Activated naive CD8-positive, alpha-beta T cell treated with anti-CD3 and anti-CD28 coated beads, Interleukin-2, amount 50 U/mL, for 24 hours (primary cell): ENCODE measurements at places on chromosomes 2 and 18.

GRCh38 chr2:102025583-102026267, 34.0 kb downstream of the IL1R2 start:
- DNase-seq: no peak

DNA sequence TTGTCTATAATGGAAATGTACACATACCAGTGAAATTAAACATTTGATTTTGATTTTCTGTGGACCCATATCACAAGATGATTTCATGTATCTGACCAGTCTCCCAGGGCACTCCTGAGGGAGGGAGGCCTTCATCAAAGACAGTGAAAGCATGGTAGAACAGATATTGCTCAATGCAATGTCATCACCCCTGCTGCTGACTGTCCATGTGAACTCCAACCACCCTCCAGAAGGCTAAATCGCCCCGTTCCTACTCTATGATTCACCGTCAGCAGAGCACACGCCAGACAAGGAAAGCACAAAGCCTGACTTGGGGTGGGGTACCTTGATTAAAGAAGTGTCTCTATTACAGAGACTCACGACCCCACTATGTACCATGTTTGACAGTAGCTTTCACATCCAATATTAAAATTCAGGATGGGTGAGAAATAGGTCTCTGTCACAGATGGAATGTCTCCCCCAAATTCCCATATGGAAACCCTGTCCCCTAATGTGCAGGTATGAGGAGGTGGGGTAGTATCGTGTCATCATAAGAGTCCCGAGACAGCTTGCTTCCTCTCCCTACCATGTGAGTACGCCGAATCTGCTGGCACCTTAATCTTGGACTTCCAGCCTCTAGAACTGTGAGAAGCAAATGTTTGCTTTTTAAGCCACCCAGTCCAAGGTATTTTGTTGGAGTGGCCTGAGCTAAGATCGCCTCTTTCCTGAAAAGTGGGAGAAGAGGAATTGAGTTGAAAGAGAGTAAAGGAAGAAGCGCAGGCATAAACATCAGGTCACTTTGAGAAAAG, 42.4 kb downstream of the CYB5A start:
- no peak for DNase-seq

- no peak for DNase-seq
These were observed 38.1 kb upstream of the ARHGEF4 start for GRCh38 chr2:130798472-130799218.

GRCh38 chr2:141048951-141049350, 1081.9 kb downstream of the LRP1B start:
- no peak for DNase-seq

GRCh38 chr2:221100467-221101089, 471.5 kb downstream of the EPHA4 start:
- DNase-seq: no peak

- DNase-seq: no peak
These were observed 42.9 kb upstream of the SERTAD2 start for GRCh38 chr2:64696636-64697035.

- DNase-seq: no peak
These were observed 15.5 kb downstream of the ADRA2B start for GRCh38 chr2:96100893-96101304.

DNA sequence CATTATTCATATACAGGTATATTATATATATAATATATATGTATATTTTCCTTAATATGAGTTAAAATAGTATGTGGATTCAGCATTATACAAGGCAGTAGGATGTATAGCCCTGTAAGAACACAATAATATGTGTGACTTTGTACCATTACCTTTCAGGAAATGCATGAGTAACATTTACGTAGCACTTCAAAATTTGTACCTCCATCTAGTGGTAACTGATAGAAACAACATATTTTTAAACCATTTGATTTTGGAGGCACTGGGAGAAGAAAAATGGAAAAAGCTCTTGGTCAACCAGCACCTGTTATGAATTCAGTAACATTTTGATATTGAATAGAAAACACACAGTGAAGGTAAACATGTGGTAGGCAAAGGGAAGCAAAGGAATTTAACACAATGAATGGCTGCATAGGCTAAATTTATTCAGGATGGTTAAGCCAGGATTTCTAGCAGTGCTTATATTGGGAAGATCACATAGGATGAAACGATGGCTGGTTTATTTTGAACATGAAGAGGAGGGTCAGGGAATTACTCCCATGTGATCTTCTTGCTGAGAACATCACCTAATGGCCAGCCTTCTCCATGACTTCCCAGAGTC, 565.5 kb downstream of the CCDC85A start:
- DNase-seq: no peak

- DNase-seq: no peak
These were observed 175.7 kb downstream of the METTL4 start for GRCh38 chr18:2395427-2396161.

GRCh38 chr2:96407041-96407918, 71.7 kb downstream of the NCAPH start:
- peak; percentile 61 for DNase-seq

DNA sequence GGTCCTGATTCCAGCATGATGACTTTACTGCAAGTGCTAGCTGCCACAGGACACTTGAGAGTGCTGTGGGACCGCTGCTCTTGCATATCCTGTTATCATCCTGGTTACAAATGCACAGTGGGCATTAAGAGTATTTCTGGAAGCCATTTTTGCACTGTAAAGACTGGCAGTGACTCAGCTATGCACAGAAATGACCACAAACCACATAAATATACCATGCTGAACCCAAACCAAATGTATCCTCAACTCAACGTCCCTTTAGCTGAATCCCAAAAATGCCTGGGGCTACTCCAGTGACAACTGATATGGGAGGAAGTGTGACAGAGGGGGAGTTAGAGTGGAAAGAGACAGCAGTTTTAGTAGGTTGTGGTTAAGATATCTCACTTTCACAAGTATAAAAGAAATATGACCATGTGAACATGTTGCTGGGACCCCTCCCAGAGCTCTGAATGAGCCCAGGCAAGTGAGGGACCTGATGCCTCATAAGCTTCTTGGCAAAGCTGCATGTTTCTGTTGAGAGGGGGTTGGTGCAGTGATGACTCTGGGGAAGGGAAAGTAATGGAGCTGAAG, 37.3 kb downstream of the RHBDD1 start:
- no peak for DNase-seq

GRCh38 chr2:147843864-147844696, 749 bp upstream of the ACVR2A start:
- DNase-seq: peak; percentile 89

- no peak for DNase-seq
These were observed 252.5 kb upstream of the SP5 start for GRCh38 chr2:170462433-170463205.

DNA sequence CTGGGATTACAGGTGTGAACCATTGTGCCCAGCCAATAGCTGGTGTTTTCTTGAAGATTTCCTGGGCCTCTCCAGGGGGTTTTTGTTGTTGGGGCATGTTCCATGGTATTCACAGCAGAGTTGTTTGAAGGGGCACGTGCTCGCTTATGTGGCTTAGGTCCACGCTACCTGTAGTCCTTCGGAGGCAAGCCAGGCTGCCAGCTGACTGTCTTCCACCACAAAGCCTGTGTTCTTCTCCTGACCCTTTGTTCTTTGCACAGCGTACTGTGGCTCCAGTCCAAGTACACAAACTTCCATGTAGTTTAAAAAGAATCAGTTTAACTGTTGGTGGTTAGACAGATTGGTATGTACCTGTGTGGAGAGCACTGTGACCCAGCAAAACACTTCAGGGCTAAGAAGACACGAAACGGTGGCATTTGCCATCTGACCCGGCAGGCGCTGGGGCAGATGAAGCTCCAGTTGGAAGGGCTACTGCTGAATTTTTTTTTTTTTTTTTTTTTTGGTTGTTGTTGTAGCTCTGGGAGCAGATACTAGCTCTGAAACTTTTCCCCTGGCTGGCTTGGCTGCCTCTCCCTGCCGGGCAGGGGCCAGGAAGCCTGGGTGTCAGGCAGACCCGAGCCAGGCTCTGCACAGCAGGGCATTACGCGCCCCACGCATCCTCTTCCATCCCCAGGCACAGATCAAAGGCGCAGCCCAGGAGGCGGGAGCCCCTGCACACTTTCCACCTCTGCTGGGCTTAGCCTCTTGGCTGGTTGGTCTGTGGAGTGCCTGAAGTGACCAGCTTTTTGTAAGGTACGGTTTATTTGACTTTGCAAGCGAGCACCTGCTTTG, 5.7 kb downstream of the GREB1 start:
- DNase-seq: no peak

- no peak for DNase-seq
These were observed 58.9 kb upstream of the RNU4ATAC start for GRCh38 chr2:121471532-121472469.

DNA sequence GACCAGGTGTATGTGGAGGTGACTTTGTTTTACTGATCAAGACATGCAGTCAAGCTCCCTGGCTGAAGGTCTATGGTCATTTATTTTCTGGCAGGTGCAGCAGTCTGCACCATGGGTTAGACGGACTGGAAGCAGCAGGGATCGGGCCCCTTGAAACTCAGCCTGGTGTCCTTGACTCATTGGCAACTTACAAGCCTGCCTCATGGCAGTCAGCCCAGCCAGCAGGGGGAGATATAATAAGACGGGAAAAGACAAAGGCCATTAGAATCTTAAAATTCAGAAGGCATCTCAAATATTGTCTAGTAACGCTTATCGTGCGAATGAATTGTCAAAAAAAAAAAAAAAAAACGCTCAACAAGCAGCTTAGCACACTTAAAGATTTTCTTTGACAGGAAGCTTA, 308.2 kb downstream of the EN1 start:
- DNase-seq: no peak

DNA sequence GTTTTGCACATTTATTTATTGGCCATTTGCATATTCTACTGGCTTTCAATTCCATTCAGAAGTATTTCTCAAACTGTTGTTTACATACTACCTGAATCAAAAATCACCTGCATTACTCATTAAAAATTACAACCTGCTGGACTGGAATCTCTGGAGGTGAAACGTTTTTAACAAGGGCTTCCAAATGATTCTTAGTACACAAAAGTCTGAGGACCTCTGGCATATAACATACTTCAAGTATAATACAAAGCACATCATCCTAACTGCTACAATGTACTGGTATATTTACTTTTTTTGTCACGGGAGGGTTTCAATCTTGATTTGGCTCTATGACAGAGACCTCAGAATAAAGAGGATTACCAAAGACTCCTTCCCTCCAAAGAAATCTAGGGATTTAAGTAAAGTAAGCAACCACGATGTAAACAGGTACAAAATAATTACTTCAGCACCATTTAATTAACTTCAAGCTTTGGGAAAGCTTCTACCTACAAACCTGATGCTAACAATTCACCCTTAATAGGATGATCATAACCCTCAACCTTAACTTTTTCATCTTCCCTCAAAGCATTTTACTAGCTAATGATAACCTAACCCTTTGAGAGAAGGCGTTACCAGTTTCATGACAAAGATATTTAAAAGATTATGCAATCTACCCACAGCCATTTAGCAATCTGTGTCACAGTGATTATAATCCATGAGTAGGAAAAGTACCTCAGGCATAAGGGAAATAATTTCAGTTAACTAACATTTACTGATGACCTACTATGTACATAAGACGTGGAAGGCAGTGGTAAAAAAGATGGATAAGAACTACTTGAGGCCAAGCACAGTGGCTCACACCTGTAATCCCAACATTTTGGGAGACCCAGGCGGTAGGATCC, 24.7 kb downstream of the ATAD2B start:
- DNase-seq: no peak

DNA sequence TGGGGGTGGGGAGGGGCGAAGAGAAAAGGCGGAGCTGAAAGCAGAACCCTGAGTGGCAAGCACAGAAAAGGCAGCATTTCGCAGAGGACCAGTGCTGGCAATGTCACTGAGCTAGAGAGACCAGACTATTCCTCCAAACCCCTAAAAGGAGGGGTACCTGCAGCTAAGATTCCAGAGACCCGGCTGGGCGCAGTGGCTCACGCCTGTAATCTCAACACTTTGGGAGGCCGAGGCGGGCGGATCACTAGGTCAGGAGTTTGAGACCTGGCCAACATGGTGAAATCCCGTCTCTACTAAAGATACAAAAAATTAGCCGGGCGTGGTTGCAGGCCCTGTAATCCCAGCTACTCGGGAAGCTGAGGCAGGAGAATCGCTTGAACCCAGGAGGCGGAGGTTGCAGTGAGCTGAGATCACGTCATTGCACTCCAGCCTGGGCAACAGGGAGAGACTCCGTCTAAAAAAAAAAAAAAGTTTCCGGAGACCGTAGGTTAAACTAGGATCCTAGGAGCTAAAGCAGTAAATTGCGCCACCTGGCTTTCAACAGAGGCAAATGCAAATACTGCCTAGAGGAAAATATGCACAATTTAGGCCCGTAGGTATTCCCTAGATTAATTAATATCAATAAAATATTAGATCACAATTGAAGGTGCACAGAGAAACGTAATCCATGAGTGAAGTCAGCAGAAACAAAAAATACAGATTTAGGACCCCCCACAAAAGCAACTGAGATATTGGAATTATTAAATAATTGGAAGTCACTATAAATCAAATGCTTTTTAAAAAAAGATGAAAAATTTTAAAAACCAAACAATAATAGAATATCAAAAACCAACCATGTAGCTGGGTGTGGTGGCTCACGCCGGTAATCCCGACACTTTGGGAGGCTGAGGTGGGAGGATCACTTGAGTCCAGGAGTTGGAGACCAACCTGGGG, 4.9 kb downstream of the UCN start:
- DNase-seq: peak; percentile 44

DNA sequence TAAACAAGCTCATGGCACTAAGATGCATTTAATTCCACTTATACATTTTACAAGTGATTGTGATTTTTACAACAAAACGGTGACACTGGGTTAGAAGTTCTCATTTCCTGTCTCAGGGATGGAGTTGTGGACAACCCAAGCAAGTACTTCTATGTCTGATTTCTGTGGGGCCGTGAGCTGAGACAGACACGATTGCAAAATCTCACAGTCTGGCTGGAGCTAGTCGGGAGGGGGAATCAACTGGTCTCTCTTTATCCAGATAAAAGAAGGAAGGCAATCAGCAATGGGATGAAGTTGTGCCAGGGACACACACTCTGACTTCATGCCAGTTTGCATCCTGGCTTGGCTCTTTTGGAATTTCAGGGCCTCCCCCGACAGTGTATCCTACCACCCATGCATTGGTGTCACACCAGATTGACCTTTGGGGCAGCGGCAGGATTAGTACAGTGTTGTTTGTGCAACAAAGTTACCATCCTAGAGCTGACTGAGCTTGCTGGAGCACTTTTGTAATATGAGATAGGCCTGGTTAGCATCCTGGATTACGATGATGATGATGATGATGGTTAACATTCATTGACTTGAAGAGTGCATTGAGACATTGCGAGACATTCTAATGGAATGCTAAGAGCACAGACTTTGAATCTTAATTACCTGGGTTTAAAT, 98.8 kb downstream of the CTAGE1 start:
- no peak for DNase-seq
